ENCODE measurements at places on chromosomes 1 and 21. TPM values are rescaled to one million over a fixed set of nuclear protein-coding genes. Genes with fewer than 3 reads are reported as not detected.

DNA sequence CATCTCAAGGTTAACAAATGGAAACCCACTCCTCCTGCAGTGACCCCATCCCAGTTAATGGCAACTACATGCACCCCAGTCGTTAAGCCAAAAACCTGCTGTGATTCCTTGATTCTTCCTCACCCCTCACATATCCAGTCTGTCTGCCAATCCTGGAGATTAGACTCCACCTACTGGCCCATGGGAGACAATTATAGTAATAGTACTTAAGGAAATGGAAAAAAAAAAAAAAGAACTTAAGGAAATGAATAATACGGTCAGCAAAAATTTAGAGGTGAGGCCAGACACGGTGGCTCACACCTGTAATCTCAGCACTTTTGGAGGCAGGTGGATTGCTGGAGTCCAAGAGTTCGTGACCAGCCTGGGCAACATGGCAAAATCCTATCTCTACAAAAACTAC, 7.0 kb downstream of the NOL9 start:
- H3K27ac ChIP-seq = no peak overlapping the region
- no peaks in the 10 kb centered on the region for H3K27me3 ChIP-seq
- DNase-seq = no peak
- no peaks in the 10 kb centered on the region for H3K4me1 ChIP-seq
- H3K36me3 ChIP-seq = peaks cover 48% of the 10 kb centered on the region
- H3K4me3 ChIP-seq = no peak overlapping the region

SPRR1B gene
- not detected for total RNA-seq

PLPP3 gene
- total RNA-seq = 22.6 TPM

GRCh38 chr1:151837197-151837596, 2.4 kb downstream of the C2CD4D start:
- DNase-seq = no peak
- H3K36me3 ChIP-seq = no peaks in the 10 kb centered on the region
- H3K4me1 ChIP-seq = peaks cover 46% of the 10 kb centered on the region

ADAR gene
- 94.2 TPM for total RNA-seq

DNA sequence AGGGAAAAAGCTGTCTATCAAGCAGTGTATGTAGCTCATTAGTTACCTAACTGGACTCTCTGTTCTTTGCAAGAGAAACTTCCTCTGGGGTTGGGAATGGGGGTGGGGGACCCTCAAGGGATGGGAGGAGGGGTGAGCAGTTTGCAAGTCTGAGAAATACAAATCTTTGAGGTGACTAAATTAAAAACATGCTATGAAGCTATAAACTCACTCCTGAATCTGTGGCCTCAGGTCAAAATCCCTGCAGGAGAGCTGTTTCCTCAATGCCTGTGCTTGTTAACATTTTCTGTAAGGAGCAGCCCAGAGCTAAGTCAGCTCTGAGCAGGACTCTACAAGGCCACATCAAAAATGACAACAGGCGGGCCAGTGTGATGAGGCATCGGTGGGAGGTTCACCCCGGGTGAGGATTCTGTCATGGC, 32.8 kb upstream of the PTPRC start:
- H3K27me3 ChIP-seq = no peaks in the 10 kb centered on the region
- H3K4me1 ChIP-seq = no peaks in the 10 kb centered on the region
- no peak overlapping the region for H3K4me3 ChIP-seq
- DNase-seq = no peak

DNA sequence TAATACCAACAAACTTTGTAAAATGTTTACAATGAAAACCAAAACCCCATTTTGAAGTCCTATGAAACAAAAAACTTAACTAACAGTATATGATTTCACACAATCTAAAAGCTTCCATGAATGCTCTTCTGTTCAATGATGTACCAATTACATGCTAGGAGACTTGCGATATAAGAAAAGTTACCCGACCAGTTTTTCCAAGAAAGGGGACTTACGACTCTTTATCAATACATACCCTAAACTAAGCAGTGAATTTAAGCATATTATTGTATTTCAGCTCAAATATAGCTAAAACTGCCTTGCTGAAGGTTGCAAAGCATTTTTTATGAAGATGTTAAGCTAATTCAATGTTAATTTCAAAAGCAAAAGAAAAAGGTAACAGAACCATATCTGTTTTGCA, 15.6 kb downstream of the SSX2IP start:
- no peak overlapping the region for H3K27ac ChIP-seq
- peaks cover 2% of the 10 kb centered on the region for H3K4me1 ChIP-seq
- no peaks in the 10 kb centered on the region for H3K27me3 ChIP-seq
- H3K4me3 ChIP-seq = no peak overlapping the region
- DNase-seq = no peak

DNA sequence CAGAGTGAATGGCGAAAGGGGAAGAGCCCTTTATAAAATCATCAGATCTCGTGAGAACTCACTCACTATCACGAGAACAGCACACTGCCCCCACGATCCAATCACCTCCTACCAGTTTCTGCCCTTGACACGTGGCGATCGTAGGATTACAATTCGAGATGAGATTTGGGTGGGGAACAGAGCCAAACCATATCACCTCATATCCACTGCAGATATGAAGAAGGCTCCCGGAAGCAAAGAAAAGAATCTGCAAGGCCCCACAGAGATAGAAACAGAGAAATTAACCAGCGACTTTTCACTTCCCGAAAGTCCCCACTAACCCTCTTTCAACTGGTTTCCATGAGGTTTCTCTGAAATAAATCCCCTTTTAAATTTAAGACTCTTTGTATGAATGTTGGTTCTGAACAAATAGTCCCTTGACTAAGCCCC, 86.2 kb upstream of the IRF2BP2 start:
- H3K4me3 ChIP-seq = no peak overlapping the region
- no peaks in the 10 kb centered on the region for H3K4me1 ChIP-seq
- no peak for DNase-seq
- H3K36me3 ChIP-seq = no peaks in the 10 kb centered on the region
- no peak overlapping the region for H3K27ac ChIP-seq

GBP6 gene
- not detected for total RNA-seq

GRCh38 chr1:9481048-9481447, 58.2 kb upstream of the SLC25A33 start:
- H3K4me3 ChIP-seq = no peak overlapping the region
- no peak overlapping the region for H3K27ac ChIP-seq
- H3K36me3 ChIP-seq = no peaks in the 10 kb centered on the region
- DNase-seq = no peak
- no peaks in the 10 kb centered on the region for H3K4me1 ChIP-seq

DNA sequence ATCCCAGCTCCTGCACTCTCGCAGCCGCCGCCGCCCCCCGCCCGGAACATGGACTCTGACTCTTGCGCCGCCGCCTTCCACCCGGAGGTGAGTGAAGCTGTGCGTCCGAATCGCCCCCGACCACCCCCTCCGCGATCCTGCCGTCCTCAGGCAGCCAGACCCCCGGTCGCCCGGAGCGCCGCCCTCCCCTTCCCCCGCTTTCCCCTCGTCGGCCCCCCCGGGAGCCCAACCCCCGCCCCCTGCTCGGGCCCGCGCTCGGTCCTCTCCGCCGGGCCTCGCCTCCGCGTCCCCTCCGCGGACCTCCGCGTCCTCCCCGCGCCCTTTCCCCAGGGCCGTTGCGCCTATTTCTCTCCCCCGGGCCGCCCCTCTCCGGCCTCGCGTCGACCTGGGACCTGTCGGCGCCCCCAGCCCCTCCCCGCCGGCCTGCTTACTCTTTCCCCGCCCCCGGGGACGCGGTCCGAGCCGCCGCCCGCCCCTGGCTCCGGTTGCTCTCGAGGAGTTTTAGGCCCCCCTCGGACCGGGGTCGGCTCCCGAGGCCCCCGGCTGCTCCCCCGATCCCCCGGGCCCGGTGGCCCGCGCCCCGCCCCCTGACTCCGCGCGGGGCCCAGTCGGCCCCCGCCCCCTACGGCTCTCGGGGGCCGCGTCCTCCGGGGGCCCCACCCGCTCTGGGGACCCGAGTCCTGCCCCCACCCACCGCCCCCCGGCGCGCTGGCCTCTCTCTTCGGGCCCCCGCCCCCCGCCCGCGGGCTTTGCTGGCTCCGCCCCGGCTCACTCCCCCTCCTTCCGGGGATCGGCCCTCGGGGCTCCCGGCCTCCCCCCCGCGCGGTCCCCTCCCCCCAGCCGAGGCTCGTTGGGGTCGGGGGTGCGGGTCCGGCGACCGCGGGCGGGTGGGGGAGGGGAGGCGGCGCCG, 743 bp downstream of the PHF13 start:
- peak; percentile 63 for DNase-seq
- peak overlapping the region; percentile 82 for H3K27ac ChIP-seq
- no peaks in the 10 kb centered on the region for H3K27me3 ChIP-seq
- H3K4me3 ChIP-seq = peak overlapping the region; percentile 90
- no peaks in the 10 kb centered on the region for H3K36me3 ChIP-seq

GRCh38 chr1:119895102-119895501, 1.2 kb downstream of the ADAM30 start:
- no peaks in the 10 kb centered on the region for H3K36me3 ChIP-seq
- peaks cover 16% of the 10 kb centered on the region for H3K4me1 ChIP-seq
- H3K27me3 ChIP-seq = no peaks in the 10 kb centered on the region
- no peak for DNase-seq
- no peak overlapping the region for H3K4me3 ChIP-seq

OR10Z1 gene
- not detected for total RNA-seq

CR1 gene
- total RNA-seq = 2.4 TPM

ATP1A4 gene
- not detected for total RNA-seq

DNA sequence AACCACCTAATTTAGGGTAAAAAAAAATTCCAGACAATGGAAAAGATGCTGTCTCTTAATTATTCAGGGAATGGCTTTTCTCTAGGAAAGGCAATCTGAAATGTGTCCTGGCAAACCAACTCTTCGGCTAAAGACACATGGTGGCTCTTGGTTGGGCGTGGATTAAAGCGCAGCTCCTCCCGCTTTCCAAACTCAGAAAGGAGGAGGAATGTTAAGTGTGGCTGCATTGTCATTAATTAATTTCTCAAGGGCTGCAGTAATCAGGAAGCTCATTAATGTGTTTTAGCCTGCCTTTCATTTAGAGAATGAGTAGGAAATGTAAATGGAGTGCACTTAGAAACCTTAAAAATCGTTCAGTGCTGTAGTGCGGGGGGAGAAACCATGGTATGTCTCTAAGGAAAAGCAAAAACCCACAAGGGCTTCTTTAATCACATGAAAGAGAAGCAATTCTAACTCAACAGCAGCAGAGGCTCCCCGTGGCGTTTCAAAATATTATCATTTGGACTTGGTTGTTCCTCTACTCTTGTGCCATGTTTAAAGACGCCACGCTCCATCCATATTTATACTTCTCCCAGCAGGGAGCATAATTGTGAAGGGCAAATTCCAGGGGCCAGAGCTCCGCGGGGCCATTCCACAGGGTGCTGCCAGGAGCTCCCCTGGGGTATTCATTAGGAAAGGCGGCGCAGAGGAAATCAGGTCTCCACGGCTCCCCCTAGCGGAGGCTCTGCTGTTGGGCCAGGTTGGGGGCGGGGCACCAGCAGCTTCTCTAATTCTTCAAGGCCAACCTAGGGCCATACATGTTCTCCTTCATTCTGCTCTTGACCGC, 91.9 kb upstream of the SSX2IP start:
- H3K36me3 ChIP-seq = no peaks in the 10 kb centered on the region
- no peak overlapping the region for H3K27ac ChIP-seq
- no peaks in the 10 kb centered on the region for H3K4me1 ChIP-seq
- H3K4me3 ChIP-seq = no peak overlapping the region
- no peaks in the 10 kb centered on the region for H3K27me3 ChIP-seq

DNA sequence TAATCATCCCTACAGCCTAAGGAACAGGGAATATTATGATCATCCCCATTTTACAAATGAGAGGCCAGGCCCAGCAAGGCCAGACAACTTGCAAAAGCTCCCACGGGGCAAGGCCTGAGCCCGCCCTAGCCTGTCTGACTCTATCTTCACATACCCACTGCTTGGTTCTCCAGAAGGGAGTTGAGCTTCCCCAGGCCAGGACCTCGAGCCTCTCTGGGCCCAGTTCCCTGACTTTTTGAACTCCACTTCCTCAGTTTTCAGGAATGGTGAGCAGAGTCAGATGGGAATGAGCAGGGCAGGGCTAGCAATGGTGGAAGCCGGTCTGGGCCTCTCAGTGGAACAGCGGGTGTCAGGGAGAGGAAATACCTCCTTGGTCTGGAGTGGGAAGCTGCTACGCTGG, 39.3 kb downstream of the CACNA1S start:
- no peak overlapping the region for H3K4me3 ChIP-seq
- H3K4me1 ChIP-seq = no peaks in the 10 kb centered on the region
- DNase-seq = no peak
- H3K36me3 ChIP-seq = no peaks in the 10 kb centered on the region
- H3K27me3 ChIP-seq = no peaks in the 10 kb centered on the region
- no peak overlapping the region for H3K27ac ChIP-seq

- no peaks in the 10 kb centered on the region for H3K27me3 ChIP-seq
- H3K36me3 ChIP-seq = no peaks in the 10 kb centered on the region
- H3K27ac ChIP-seq = no peak overlapping the region
- H3K4me1 ChIP-seq = peaks cover 4% of the 10 kb centered on the region
- no peak for DNase-seq
These were observed 255.4 kb upstream of the TMEM51 start for GRCh38 chr1:14897997-14898645.
